Keratinocyte (primary cell): ENCODE measurements at places on chromosomes 3 and 15.

- H3K27me3 ChIP-seq, result peaks cover 5% of the 10 kb centered on the region
- H3K4me3 ChIP-seq, result no peak overlapping the region
- DNase-seq, result no peak
- H3K27ac ChIP-seq, result no peak overlapping the region
- H3K36me3 ChIP-seq, result no peaks in the 10 kb centered on the region
- no peaks in the 10 kb centered on the region for H3K4me1 ChIP-seq
These were observed 194.9 kb downstream of the CHST2 start for GRCh38 chr3:143314251-143315093.

DNA sequence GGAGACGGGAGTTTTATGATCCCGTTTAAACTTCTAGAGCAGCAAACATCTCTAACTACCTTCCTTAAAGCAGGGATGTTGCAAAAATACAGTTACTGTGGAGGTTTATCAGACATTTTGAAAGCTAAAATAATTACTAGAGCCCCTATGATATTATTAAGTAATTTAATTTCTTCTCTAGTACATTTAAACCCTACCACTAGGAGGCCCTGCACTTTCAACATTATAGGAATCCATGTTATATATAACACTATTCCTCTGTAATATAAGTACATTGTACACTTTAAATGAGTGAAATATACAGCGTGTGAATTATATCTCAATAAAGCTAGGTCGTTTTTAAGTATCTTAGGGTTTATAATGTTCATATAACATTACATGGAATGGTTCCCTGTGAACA, 11.5 kb downstream of the SETMAR start:
- no peaks in the 10 kb centered on the region for H3K27me3 ChIP-seq
- no peaks in the 10 kb centered on the region for H3K4me1 ChIP-seq
- DNase-seq, result no peak
- H3K4me3 ChIP-seq, result no peak overlapping the region

GRCh38 chr3:23696842-23697241, 108.9 kb upstream of the UBE2E1 start:
- no peaks in the 10 kb centered on the region for H3K36me3 ChIP-seq
- no peak for DNase-seq
- H3K4me3 ChIP-seq, result no peak overlapping the region
- H3K27ac ChIP-seq, result no peak overlapping the region
- no peaks in the 10 kb centered on the region for H3K27me3 ChIP-seq

DNA sequence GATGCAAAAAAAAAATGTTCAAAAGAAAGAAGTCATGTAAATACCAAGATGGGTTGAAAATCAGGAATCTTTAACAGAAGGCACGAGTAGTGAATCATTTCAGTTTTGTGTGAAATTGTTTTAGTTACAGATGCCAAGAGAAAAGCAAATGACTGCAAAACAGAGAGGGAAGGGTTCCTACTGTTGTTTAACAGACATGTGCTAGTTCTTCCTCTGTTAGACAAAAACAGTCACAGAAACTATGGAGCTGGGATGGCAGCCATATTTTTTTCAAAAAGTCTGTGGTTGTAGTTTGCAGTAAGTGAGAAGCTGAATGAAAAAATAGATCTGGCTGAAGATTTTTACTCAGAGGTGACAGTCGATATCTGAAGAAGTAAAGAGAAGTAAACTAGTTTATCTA, 511.9 kb downstream of the ZIC1 start:
- no peaks in the 10 kb centered on the region for H3K4me1 ChIP-seq
- no peak overlapping the region for H3K27ac ChIP-seq
- H3K36me3 ChIP-seq, result no peaks in the 10 kb centered on the region
- no peaks in the 10 kb centered on the region for H3K27me3 ChIP-seq
- no peak overlapping the region for H3K4me3 ChIP-seq
- no peak for DNase-seq

- no peak overlapping the region for H3K27ac ChIP-seq
- H3K4me3 ChIP-seq, result no peak overlapping the region
- DNase-seq, result no peak
- peaks cover 15% of the 10 kb centered on the region for H3K27me3 ChIP-seq
- H3K4me1 ChIP-seq, result no peaks in the 10 kb centered on the region
These were observed 6.7 kb downstream of the PAQR5 start for GRCh38 chr15:69305204-69305931.

GRCh38 chr3:170171563-170171962, 10.0 kb downstream of the PHC3 start:
- no peak for DNase-seq
- H3K27ac ChIP-seq, result no peak overlapping the region
- H3K4me3 ChIP-seq, result no peak overlapping the region
- no peaks in the 10 kb centered on the region for H3K4me1 ChIP-seq
- H3K27me3 ChIP-seq, result no peaks in the 10 kb centered on the region
- peaks cover 30% of the 10 kb centered on the region for H3K36me3 ChIP-seq

DNA sequence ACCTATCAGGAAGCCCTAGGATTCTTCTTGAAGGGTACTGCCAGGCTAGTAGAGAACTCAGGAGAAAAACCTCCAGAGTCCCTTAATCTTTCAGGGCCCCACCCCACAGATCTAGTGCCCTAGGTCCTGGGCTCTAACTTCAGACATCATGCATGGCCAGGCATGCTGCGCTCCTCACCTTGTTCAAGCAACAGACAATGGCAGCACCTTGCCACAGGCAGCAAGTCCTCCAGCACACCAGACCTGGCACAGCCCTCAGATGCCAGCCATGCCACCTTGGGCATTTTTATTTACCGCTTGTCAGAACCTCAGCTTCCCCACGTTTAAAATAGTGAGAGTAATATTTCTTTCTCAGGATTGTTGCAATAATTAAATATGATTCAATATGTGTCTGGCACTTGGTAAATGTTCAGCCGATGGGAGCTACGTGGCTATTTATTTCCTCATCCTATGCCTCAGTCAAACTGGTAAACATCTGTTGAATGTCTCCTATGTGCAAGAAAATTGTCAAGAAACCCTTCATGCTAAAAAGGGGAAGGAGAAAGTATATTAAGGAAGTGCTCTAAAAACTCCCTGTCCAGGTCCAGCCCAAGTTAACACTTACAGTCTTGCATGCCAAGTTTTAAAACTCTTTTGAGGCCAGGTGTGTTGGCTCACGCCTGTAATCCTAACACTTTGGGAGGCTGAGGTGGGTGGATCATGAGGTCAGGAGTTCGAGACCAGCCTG, 14.5 kb upstream of the CCR1 start:
- H3K36me3 ChIP-seq, result no peaks in the 10 kb centered on the region
- H3K4me3 ChIP-seq, result no peak overlapping the region
- no peak overlapping the region for H3K27ac ChIP-seq
- H3K4me1 ChIP-seq, result no peaks in the 10 kb centered on the region

- H3K27me3 ChIP-seq, result no peaks in the 10 kb centered on the region
- no peaks in the 10 kb centered on the region for H3K4me1 ChIP-seq
- DNase-seq, result no peak
These were observed 22.3 kb upstream of the SMCO1 start for GRCh38 chr3:196537319-196537984.
